ENCODE measurements at places on chromosomes 13 and 19. TPM values are rescaled to one million over a fixed set of nuclear protein-coding genes. Genes with fewer than 3 reads are reported as not detected.

Gene NHLRC3
- total RNA-seq = 3.1 TPM

Gene DCLK1
- total RNA-seq = 8.9 TPM

GRCh38 chr13:43377149-43377548 is 353.8 kb downstream of the DNAJC15 start:
- DNase-seq = no peak

Gene C2CD4C
- total RNA-seq = 0.06 TPM

Gene ZNF549
- 3.4 TPM for total RNA-seq

All from Daoy (cell line).